ENCODE measurements at places on chromosomes 4 and X.

DNA sequence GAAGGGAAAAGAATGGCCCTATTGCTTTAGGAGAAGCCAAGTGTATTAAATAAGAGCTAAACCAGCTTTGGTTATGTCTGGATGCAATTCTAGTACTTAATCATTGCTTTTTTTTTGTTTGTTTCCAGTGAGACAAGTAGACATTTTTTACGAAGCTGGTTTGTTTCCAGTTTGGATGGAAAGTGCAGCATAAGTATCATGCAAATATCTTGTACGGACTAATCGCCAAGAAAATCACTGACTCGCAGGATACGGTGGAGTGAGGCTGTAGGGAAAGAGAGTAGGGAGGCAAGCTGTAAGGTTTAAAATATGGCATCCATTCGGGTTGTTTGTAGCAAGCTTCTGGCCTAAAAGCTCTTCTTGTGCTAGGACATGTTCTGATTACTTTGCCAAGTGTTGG is 64.8 kb downstream of the HPGD start:
- DNase-seq = no peak

- no peak for DNase-seq
Observed at GRCh38 chrX:136272325-136272724, 21.1 kb upstream of the MAP7D3 start.

DNA sequence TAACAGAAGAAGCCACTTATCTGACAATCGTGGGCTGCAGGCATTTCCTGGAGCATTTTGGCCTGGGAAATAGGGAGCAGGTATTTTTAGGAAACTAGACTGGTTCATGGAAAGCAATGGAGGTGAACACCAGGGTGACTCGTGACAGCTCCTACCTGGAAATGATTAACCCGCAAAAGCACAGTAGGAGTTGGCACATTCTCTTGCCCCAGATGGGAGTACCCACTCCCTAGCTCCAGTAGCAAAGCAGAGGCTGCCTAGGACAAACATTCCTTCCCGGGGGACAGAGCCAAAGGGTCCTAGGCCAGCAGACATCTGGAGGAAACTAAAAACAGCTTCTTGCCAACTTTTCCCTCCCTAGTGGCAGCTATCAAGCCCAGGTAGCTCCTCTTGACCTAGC is 29.0 kb downstream of the RTL5 start:
- no peak for DNase-seq

DNA sequence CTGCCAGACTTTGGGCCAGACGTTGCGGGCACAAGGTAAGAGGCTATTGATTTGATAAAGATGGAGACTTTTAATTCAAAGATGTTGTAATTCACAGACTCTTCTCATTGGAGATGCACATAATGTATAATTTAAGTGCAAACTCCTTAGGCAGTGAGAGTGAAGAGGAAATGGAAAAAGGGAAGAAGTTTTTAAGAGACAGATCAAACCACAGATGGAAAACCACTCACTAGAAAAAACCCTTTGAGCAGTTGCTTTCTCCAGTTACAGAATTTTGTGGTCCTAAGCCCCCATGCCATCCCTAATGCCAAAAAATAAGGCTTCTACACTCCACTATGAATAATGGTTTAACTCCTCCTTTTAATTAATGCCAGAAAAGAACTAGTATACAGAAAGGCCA is 977.1 kb upstream of the PRKX start:
- DNase-seq = no peak

DNA sequence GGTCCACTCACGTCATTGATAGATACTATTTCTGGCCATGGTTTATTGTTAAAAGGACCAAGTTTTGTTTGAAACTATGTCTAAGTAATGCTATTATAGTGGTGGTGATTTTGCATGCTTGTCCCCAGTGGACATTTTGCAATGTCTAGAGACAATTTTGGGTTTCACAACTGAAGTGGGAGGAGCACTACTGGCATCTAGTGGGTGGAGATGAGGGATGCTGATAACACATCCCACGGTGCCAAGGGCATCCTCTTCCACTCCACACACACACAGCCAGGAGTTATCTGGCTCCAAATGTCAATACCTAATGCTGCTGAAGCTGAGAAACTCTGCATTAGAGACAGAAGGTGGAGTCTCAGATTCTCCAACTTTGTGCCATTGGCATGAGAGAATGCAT is 131.2 kb downstream of the FRMPD4 start:
- DNase-seq = no peak

Measured in activated CD8-positive, alpha-beta memory T cell treated with anti-CD3 and anti-CD28 coated beads, Interleukin-2, amount 50 U/mL, for 48 hours (primary cell).